ENCODE measurements at places on chromosomes 1 and 21.
A peak's percentile ranks its signal among the peaks of the same experiment; 100 is the strongest.

GRCh38 chr1:172582889-172583288, 49.9 kb downstream of the SUCO start:
- DNase-seq = no peak

GRCh38 chr1:72227667-72228066, 54.7 kb downstream of the NEGR1 start:
- peak; percentile 24 for DNase-seq

DNA sequence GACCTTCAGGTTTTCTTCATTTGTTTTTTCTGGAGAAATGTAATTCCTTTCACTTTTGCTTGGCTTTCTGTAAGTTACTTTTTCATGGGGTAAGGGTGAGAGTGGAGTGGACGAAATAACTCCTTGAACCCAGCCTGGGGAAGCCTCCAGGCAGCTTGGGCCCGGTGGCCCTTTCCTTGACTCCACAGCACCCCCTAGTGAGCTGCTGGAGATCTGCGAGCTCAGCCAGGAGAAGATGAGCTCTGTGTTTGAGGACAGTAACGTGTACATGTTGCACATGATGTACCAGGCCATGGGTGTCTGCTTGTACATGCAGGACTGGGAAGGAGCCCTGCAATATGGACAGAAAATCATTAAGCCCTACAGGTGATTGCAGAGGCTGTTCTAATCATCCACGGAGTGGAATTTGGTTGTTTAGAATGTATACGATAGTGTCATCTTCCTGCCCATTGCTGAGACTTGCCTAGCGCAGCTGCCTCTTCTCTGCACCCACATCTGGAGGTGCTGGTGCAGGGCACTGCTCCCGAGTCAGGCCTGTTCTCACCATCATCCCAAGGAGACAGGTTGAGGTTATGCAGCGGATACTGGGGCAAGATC, 51.0 kb downstream of the SMYD2 start:
- peak; percentile 32 for DNase-seq

- no peak for DNase-seq
Observed at GRCh38 chr1:55980582-55980981, 598.8 kb downstream of the PLPP3 start.

GRCh38 chr1:111851552-111851951, 95.9 kb downstream of the DDX20 start:
- no peak for DNase-seq

GRCh38 chr1:153626904-153627714, at the start of gene S100A13:
Gene S100A13, minus strand, starts transcription at chr1:153627505. Its CDS starts 1,033 bp downstream, at chr1:153626472.
- peak; percentile 96 for DNase-seq

GRCh38 chr1:244851546-244852231, 12.7 kb downstream of the HNRNPU start:
- no peak for DNase-seq
